ENCODE measurements at places on chromosomes 7 and 10.

DNA sequence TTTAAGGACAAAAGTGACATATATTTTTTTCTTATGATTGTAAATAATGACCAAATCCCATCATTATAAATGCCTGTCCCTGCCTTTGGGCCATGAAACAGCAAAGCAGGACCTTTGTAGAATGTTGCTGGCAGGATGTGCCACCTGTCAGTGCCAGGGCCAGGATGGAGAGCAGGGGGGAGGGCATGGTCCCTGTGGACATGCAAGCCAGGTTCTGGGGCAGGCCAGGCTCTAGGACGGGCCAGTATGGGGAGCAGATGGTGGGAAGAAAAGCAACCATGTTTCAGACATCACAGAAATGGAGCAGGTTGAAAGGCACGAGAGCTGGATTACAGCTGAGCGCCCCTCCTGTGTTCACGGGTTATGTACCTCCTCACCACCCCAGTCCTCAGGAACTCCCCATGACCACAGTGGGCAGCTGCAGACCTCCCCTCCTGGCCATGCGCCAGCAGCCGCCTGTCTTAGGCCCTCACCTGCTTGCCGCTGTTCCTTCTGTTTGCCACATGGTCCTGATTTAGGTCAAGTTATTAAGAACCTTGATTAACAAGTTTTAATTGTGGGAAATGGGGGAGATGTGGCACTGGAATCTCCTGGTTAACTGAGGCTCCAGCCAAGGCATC, 210.4 kb downstream of the PAXIP1 start:
- DNase-seq: no peak

DNA sequence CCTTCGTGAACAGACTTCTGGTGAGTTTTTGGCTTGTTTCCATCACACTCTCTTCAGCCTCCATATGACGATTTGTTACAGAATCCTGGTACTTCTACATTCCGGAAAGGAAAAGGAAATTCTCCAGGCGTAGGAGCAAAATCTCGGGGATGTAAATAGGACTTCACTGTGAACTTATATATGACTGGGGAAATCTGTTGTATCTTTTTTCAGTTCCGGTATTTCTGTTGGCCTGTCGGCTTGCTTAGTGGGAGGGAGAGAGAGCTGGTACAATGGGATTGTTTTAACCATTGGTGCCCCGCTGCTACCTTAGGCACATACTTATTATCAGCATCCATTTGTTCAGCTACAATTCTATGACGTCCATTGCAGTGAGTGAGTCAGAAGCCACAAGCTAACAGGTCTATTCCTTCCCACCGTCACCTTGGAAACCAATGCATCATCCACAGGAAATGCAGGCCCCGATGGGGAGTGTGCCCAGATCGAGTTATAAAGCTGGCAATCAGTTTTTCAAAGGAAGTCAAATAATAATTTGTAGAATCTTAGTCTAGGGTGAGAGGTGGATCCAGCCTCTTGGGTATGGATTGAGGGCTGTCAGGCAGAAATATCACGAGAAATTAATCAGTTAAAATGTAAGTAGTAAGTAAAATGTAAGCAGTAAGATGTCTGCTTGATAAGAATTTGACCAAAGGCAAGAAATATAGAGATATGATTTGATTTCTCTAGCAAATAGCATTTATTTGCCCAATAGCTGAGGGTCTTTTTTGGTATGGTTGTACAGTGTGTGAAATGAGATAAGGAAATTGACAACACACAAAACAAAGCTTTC, 92.0 kb upstream of the MKLN1 start:
- peak; percentile 61 for DNase-seq

GRCh38 chr7:30224511-30225062, 59.8 kb upstream of the ZNRF2 start:
- DNase-seq: no peak

DNA sequence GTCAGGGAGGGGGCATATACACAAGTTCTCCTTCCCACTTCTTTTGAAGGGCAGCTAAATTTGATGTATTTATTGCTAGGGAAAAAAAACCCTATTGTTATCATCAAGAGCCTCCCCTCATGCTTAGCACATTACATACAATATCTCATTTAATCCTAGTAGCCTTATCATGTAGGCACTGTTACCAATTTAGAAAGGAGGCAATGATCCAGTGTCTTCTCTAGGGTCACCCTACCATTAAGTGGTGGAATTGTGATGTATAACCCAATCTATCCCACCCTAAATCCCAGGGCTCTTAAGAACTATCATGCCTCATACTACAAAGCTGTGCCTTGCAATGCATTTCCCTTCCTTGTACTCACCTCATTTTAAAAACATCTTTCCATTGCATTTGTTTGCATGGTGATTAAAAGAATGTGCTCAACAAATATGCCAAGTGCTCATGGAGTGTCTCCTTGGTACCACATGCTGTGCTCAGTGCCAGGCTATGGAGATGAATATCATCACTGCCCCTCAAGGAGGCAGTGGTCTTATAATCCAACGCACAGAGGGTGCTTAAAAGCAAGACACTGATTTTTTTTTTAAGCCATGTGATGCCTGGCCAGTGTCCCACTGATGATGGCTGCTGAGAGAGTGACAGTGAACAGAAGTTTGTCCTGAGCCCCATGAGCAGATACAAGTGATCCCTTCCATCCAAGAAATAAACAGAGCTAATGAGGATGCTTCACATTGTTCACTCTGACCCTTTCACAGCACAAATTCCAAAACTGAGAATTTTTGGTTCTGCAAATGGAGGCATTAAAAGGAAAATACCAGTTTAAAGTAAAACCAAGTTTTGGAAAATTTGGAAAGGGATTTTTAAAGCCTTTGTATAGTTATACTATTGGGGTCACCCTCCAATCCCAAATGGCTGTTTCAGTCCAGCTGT, 98.2 kb downstream of the SORBS1 start:
- no peak for DNase-seq

DNA sequence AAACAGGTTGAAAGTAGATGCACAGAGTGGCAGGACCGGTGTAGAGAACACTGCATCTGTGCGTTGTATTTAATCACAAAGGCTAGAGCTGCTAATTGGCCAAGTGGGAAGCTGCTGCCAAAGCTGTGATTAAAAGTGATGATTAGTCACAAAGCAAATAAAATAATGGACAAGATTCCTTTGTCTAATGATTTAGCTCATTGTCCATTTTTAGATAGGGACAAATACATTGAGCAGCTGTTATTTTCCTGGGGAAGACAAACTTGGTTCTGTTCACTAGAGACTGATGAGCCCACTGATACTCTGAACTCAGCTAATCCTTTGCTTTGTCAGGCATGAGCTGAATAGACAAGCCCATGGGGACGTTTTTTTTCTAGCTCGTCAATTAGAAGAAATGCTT, 19.7 kb downstream of the UBE3C start:
- DNase-seq: no peak

- DNase-seq: no peak
Observed at GRCh38 chr10:126504063-126504760, 115.9 kb upstream of the ADAM12 start.

DNA sequence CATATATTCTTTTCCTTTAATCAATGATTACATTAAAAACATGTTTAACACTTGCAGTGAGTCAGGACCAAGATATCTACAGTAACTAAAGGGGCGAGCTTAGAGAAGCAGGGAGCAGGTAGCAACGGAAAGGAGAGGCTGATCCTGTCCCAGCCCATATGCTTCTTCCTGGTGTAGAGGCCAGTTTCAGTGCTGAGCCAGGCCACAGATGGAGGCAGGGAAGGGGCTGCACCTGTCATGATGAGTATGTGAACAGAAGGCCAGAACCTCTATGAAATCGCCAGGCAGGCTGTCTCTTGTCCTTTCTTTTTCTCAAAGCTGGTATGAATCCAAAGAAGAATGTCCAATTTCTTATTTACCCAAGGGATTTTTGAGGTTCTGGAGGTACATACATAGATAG, 16.3 kb downstream of the REEP3 start:
- DNase-seq: no peak

- no peak for DNase-seq
Observed at GRCh38 chr10:33602278-33602677, 267.8 kb upstream of the NRP1 start.

GRCh38 chr10:62185919-62186692, 82.5 kb downstream of the RTKN2 start:
- DNase-seq: no peak

- DNase-seq: no peak
Observed at GRCh38 chr10:84478151-84478550, 149.8 kb downstream of the CCSER2 start.

- no peak for DNase-seq
Observed at GRCh38 chr10:70193391-70193844, 23.1 kb upstream of the SAR1A start.

DNA sequence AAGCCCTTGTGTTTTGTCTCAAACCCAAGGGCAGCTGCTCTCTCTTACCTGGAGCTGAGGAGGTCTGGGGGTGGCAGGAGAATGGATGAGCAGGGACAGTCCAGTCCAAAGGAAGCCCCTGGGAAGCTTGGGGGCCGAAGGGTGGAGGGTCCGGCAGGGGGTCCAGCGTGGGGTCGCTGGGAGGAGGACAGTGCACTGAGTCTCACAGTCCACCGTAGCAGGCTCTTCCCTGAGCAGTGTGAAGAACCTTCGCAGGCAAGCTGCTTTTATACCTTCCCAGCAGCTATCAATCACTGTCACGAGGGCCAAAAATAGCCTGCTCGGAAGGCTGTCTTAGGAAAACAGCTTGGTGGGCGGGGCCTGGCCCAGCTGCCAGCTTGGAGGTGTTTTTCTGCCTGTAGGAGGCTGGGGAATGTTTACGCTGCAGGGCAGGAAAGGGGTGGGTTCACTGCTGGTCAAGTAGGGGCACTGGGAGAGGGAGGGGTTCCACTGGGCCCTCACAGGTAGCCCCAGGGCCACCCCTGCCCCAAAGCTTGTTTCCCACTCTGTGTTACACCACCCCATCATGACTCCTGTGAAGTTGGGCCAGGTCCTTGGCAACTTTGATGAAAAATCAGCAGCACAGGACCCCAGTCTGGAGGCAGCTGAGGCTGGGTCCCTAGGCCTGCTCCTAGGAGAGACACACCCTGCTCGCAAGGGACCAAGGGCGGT, at the start of gene DEPP1:
DEPP1 (minus strand) TSS at position 240 of the 711 bp plus-strand sequence. CDS start 779 bp downstream, outside the sequence.
- DNase-seq: no peak

GRCh38 chr7:138089080-138089901, 13.0 kb downstream of the AKR1D1 start:
- DNase-seq: no peak

GRCh38 chr7:92758796-92759431, 77.5 kb downstream of the CDK6 start:
- no peak for DNase-seq

- no peak for DNase-seq
Observed at GRCh38 chr10:65802391-65802790, 1123.4 kb upstream of the LRRTM3 start.

DNA sequence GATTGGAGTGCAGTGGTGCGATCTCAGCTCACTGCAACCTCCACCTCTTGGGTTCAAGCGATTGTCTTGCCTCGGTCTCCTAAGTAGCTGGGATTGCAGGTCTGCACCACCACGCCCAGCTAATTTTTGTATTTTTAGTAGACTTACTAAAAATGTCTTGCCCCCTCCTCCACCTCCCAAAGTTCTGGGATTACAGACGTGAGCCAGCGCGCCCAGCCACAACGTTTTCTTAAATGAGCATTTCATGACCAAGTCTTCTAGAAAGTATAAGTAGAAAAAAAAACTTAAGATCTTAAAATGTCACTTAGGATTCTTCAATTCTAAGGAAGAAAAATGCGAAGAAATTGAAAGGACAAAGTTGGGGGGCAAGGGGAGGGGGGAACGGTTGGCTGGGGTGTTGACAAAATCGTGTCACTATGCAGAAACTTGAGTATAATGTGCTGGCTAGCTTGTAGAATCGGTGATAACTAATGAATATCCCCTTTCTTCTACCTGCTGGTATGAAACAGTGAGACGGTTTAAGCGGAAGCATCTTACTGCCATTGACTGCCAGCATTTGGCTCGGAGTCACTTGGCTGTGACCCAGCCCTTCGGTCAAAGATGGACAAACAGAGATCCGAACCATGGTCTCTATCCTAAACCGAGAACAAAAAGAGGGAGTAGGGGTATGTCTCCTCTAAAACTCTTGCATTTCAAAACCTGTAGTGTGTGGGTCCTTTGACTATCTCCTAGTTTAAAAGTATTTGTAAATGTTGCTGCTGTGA, 12.7 kb downstream of the FBH1 start:
- no peak for DNase-seq

- no peak for DNase-seq
Observed at GRCh38 chr10:24303522-24304310, 94.8 kb downstream of the KIAA1217 start.

- no peak for DNase-seq
Observed at GRCh38 chr10:34627331-34627730, 187.8 kb downstream of the PARD3 start.

- no peak for DNase-seq
Observed at GRCh38 chr7:112238852-112239610, 32.5 kb downstream of the ZNF277 start.

GRCh38 chr7:64686493-64687184, 20.7 kb downstream of the ZNF107 start:
- DNase-seq: no peak

DNA sequence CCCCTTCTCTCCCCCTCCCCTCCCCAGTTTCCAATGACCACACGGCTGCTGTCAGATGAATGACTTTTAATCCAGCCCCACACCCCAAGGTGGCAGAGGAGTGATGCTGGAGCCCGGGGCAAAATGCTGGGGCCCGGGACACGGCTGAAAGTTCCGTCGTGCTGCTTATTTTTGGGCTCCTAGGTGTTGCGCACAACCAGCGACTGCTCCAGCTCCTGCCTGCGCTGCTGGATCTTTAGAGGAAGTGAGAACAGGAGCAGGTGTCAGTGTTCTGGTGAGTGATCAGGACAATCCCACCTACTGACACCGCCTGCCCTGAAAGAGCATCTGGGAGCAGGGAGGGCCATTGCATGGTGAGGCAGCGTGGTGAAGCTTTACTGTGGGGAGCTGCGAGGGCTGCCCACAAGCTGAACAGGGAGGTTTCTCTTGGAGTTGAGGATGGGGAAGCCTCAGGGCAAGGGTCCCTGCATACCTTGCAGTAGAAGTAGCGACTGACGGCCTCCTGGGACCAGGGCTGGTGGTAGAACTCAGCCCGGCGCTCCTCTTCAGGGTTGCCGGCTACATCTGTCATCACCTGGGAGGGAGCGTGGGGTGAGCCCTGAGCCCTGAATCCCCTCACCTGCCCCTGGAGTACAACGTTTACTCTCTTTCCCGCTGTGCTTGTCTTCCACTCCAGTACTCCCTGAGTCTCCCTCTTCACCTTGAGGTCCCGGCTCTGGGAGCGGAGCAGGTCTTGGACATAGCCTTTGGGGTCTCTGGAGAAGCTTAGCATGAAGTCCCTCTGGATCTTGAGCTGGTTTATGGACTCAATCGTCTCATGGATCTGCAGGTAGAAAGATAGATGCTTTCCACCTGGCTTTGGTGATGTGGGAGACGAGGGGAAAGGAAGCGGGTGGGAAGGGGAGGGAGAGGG, 6.9 kb downstream of the CHPF2 start:
- DNase-seq: no peak

GRCh38 chr10:73743327-73743904, 756 bp upstream of the SEC24C start:
- DNase-seq: no peak

- no peak for DNase-seq
Observed at GRCh38 chr10:114802177-114802576, 19.4 kb upstream of the FHIP2A start.

- no peak for DNase-seq
Observed at GRCh38 chr7:107530751-107531150, 33.0 kb downstream of the COG5 start.

- no peak for DNase-seq
Observed at GRCh38 chr10:95330966-95331453, 40.2 kb upstream of the PDLIM1 start.

GRCh38 chr7:22860784-22861482, 38.3 kb upstream of the TOMM7 start:
- no peak for DNase-seq

GRCh38 chr10:94122211-94122610, 128.5 kb downstream of the PLCE1 start:
- no peak for DNase-seq

- DNase-seq: no peak
Observed at GRCh38 chr10:127850944-127851343, 41.8 kb downstream of the CLRN3 start.
